T-helper 2 cell treated with Interferon-gamma antibody and Interleukin-4, amounts not matched to agents 5 μg/mL and 100 μg/mL, for 36 hours (primary cell): ENCODE measurements at places on chromosomes 3 and 15.
A peak's percentile ranks its signal among the peaks of the same experiment; 100 is the strongest.

DNA sequence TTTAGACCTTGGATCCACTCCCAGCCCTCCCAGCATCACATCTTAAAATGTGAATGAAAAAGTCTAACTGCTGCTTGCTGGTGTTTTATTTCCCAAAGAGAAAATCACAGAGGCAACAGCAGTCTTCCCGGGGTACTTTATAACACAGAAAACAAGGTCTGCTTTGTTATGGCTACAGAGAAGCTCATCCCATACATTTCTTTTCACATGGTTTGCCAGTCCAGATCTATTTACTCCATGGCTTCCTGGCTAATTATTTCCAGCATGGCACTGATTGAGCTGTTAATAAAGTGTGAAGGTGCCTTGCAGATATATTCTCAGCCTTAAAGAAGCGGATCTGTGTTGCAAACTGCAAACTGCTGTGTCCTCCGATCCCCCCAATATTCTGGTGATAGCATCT is 466.1 kb upstream of the CFAP20DC start:
- DNase-seq: no peak

GRCh38 chr15:65184305-65184867 is 756 bp downstream of the CLPX start:
- peak; percentile 46 for DNase-seq

- no peak for DNase-seq
These were observed 30.1 kb downstream of the GREM1 start for GRCh38 chr15:32747921-32748342.

DNA sequence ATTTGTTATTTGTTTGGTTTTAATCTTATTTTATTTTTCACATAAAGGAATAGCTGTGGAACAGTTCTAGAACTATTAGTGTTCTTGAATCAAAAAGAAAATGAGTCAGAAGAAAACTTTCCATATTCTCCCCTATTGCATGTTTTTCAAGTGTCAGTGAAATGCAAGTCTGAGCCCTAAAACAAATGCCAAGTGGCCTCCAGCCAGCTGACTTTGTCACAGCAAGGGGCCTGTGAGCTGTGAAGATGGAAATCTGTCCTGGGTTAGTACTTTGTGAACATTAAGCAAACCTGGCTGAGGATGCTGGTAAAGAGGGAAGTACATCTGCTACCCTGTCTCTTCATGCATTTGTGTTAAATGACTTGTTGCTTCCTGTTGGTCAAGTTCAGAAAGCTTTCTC is 14.2 kb downstream of the LRRC49 start:
- DNase-seq: no peak

DNA sequence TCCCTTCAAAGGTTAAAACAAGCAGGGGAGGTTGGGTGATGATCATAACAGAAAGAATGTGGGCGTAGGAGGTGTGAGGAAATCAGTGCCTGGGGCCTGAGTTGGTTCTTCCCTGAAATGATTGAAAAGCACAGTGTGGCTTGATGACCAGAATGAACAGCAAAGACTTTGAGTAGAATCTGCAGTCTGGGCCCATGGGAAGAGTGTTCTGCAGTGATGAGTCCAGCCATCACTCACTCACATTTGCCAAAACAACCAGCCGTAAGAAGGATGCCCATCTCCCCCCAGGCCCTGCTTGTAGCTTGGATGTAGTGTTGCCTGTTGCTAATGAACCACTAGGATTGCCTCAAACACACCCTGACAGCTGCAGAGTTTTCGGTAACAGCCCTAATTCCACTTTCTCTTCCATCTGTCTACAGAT is 67.9 kb downstream of the VGLL3 start:
- DNase-seq: no peak

DNA sequence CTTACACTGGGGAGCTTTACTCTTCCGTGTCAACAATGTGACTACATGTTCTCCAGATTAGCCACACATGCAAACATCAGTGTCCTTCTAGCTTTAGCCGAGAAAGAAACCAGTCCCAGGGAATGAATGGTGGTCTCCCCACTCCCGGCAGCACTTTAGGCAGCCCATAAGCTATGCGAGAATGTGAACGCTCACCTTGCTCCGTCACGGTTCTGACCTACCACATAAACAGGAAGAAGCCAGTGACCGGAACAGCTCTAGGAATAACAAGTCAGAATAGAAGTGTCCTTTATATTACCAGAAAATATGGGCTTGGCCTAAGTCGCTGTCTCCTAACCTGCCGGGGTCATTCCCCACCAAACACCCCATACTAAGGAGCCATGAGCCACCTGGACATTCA is 98.0 kb upstream of the ABHD17C start:
- no peak for DNase-seq

GRCh38 chr3:139355891-139356290 is 12.1 kb downstream of the MRPS22 start:
- DNase-seq: no peak

GRCh38 chr15:100222349-100222715 is 119.4 kb downstream of the ADAMTS17 start:
- no peak for DNase-seq

DNA sequence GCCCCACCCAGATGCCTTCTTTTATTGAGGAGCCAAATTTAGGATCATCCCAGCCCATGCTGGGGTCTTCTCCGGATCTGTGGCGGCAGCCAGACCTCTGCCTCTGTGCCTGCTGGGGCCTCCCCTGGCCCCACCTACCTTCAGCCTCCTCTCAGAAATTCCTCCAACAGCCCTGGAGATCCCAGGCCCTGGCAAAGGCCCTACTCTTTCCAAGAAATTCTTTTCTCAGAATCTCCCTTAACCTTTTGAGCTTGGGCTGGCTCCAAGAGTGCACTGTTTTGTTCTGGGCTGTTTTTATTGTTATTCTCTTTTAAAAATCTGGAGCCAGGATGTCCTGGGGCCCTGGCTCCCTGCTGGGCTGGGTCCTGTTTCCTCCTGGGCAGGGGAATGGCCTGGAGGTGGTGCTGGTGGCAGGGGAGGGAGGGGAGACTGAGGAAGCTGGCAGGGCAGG is 57.8 kb downstream of the GRIP2 start:
- no peak for DNase-seq

- no peak for DNase-seq
These were observed 4.1 kb downstream of the MYL3 start for GRCh38 chr3:46859001-46859710.

DNA sequence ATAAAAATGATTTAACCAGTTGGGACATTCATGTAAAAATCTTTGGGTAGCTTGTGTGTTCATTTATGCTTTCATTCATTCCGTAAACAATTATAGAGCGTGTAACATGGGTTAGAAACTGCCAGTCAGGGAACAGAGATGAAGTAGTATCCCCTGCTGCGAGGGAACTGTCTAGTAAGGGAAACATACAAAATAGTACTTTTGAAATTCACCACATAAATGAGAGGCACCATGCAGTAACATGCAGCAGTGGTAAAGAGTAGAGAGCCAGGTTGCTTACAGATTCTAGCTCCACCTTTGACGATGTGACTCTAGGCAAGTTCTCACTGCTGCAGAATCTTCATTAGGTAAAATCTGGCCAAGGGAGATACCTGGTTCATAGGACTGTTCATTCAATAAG is 938 bp downstream of the DZIP3 start:
- DNase-seq: no peak

GRCh38 chr15:63450884-63451225 is 53.5 kb upstream of the USP3 start:
- no peak for DNase-seq

- no peak for DNase-seq
These were observed 119.4 kb upstream of the GADL1 start for GRCh38 chr3:31013843-31014242.

DNA sequence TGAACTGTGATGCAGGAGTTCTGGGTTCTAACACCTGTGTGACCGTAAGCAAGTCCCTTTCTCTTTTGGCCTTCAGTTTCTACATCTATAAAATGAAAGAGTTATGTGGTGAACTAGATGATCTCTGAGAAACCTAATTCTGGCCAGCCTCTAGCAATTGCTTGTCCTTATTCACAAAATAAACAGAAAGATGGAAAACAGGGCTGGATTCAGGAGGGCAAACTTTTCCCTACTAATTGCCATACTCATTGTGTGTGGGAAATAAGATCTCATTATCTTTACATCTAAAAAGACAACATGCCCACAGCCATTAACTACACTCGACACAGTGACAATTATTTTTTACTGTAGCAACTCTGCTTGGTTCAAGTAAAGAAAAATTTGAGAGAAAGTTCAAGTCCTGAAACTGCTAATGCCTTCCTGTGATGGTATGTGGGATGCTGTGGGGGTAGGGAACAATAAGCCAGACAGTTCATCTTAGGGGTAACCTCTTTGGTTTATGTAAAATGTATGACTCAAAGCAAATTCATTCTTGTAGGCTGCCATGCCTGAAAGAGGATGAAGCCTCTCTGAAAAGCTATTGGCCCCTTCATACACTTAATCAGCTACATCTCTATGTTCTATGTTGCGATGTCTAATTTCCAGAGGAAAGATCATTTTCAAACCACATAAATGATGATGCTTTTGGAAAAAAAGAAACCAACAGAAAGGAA is 177.6 kb upstream of the BCL6 start:
- DNase-seq: peak; percentile 70

DNA sequence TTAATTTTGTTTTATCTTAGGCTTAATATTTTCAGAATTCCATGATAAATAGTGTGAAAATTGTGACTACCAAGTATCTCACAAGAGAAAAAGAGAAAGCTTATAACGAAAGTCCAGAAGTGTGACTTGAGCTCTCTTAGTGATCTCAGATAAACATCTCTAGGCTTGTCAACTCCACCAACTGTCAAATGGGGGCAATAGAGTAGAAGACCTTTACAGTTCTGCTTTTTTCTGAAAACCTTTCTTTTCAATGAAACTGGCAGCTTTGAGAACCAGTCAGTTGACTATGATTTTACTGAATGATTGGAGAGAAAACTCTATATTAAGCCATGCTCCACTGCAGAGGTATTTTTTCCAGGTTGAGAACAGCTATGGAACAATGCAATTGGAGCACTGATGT is 119.2 kb upstream of the TP63 start:
- no peak for DNase-seq
